ENCODE measurements at places on chromosomes 7 and 10. TPM values are rescaled to one million over a fixed set of nuclear protein-coding genes. Genes with fewer than 3 reads are reported as not detected.

Gene SLC26A4
- 3.5 TPM for total RNA-seq

Gene ARF5
- total RNA-seq = 118 TPM

Gene DYNC1I1
- total RNA-seq = not detected

Gene PLPP4
- total RNA-seq = not detected

Gene LHFPL3
- total RNA-seq = not detected

Gene LDB1
- 72.5 TPM for total RNA-seq

Gene H2AZ2
- total RNA-seq = 300 TPM

Gene ABCB4
- not detected for total RNA-seq

Gene ZSWIM8
- 60.6 TPM for total RNA-seq

Gene NRCAM
- 0.16 TPM for total RNA-seq

Gene DMBT1
- total RNA-seq = not detected

Gene GHRHR
- total RNA-seq = not detected

Gene OR2A42
- not detected for total RNA-seq

Gene SPDYE1
- total RNA-seq = not detected

Gene NACAD
- 0.02 TPM for total RNA-seq

Gene ARHGAP22
- total RNA-seq = not detected

Gene CABCOCO1
- not detected for total RNA-seq

Gene PTF1A
- not detected for total RNA-seq

Gene SFMBT2
- 23.0 TPM for total RNA-seq

Gene PDE6C
- total RNA-seq = not detected

Gene CAV2
- not detected for total RNA-seq

Gene TMEM213
- not detected for total RNA-seq

Gene SDK1
- total RNA-seq = 0.16 TPM

Gene ING3
- total RNA-seq = 25.9 TPM

Gene FAM237B
- total RNA-seq = not detected

Gene ATG9B
- 9.6 TPM for total RNA-seq

Gene ELFN1
- 0.16 TPM for total RNA-seq

Gene PRKAR2B
- total RNA-seq = 0.25 TPM

Gene LRRC18
- not detected for total RNA-seq

Gene MALRD1
- not detected for total RNA-seq

Gene SMKR1
- total RNA-seq = 7.6 TPM

Gene ZNF467
- total RNA-seq = not detected

Gene TBL2
- 28.1 TPM for total RNA-seq

Gene PNLIPRP1
- not detected for total RNA-seq

All from T-helper 2 cell treated with Interferon-gamma antibody and Interleukin-4, amounts not matched to agents 100 ng/mL and 5 ng/mL, for 36 hours (primary cell).